NCI-H748 treated with DMSO at 0.1 percent for 48 hours (cell line): ENCODE measurements at places on chromosomes 2 and 18.
A peak's percentile ranks its signal among the peaks of the same experiment; 100 is the strongest.

GRCh38 chr2:241111440-241111805 lies 9.3 kb upstream of the MTERF4 start:
- DNase-seq, result no peak

DNA sequence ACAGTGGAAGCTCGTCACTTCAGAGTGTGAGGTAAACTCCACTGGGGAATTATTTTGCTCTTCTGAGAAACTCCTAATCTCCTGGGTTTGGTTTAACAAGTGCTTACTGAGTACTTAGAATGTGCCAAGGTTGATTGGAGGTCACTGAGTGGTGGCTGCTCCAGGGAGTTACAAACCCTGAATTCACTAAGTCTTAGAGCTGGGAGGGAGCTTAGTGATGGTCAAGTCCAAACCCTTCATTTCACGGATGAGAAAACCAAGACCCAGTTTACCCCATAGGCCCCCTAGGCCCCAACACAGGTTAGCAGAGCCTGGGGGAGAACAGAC lies 52.0 kb downstream of the SLC4A5 start:
- DNase-seq, result no peak

DNA sequence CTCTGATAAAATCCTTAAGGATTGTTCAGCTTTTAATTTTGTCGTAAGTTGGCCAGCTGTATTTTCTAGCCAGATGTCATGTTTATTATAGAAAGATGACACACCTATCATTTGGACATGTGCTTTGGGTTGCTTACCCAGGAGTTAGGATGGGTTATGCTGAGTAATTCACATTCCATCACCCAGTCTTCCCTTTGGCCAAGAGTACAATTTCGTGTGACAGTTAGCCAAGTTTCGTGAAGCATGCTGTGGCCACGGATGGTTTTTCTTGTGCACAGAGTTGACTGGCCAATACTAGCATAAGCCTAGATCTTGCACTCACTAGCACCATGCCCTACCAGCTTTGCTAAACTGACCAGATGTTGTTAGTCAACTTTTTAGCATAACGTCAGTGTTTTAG lies 5.8 kb downstream of the MAPRE3 start:
- DNase-seq, result no peak

DNA sequence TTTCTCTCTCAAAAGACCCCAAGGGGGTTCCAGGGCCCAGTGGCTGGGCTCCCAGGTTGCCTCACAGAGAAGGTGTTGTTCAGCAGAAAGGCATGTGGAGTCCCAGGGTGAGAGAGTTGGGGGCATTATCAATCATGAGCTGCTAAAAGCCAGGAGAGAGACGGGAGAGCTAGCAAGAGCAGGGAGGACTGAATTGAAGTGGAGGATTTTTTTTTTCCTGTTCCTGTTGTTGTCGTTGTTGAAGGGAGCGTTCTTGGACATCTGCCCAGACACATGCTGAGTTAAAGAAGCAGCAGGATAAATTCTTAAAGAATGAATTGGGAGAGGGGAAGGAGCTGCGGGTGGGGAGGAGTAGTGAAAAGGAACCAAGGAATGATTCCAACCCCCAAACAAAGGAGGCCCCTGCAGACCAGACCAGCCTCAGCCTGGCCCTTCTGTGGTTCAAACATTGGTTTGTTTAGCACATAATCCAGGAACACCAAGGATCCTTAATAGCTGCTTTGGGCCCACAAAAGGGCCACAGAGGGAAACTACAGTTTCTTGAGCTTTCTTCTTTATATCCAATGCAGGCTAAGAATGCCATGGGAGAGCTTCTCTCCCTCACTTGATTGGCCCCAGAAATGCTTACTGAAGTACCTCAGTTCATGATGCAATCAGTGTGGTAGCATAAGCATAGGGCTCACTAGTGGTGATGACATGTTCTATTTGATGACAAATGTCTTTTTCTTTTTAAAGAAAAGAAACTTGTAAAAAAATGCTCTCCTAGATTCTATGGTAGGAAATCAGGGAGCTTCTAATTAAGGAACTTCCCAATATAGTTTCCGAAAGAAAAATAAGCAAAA lies 146.0 kb downstream of the SETBP1 start:
- DNase-seq, result peak; percentile 31

GRCh38 chr2:10385501-10385900 lies 62.6 kb downstream of the ODC1 start:
- DNase-seq, result no peak

GRCh38 chr2:24774373-24774772 lies 18.8 kb downstream of the PTRHD1 start:
- DNase-seq, result no peak

DNA sequence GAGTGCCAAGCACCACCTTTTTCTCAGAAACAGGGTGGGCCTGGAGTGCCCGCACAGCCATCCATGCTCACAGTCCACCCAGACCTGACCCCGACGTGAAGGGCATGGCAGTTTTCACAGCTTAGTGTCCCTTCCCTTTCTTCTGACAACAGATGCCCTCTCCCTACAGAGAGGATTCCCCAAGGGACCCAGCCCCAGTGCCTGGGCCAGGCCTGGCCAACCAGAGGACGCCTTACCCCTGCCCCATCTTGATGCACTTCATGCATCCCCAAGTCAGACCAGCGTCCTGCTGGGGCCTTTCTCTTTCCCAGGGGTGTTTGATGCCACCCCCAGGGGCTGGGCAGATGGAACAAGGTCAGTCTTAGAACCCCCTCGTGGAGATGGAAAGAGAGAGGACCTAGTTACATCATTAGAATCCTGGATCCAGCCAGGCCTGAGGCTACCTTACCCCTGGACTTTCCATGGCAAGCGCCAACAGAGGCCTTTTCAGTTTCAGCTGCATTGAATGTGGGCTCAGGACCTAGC lies 3.8 kb downstream of the ANKMY1 start:
- no peak for DNase-seq

GRCh38 chr2:72695676-72696075 lies 130.2 kb downstream of the EXOC6B start:
- no peak for DNase-seq

DNA sequence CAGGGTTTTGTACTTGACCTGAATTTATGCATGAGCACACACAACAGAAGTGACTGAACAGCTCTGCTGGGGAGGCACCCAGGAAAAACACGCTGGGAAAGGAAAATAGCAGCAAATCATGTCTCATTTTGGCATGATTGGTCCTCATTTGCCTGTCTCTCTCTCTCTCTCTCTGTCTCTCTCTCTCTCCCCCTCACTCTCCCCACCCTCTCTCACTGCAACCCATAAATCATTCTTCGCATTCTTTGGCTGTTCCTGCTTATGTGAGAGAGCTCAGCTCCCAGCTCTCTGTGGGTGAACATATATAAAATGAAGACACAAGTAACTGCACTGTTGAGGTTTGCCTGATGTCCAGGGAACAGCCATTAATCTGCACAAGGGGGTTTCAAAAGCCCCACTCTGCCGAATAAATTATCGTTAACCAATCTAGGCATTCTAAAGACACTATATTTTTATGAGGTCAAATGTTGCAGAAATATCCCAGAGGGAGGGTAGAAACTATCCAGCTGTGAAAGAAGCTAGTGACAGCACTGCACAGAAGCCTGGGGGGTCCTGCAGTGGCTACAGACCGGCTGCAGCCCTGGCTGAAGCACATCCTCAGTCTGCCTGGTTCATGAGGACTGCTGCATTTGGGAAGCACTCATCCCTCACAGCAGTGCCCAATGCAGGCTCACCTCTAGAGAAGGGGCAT lies 260.3 kb downstream of the AFF3 start:
- peak; percentile 76 for DNase-seq

DNA sequence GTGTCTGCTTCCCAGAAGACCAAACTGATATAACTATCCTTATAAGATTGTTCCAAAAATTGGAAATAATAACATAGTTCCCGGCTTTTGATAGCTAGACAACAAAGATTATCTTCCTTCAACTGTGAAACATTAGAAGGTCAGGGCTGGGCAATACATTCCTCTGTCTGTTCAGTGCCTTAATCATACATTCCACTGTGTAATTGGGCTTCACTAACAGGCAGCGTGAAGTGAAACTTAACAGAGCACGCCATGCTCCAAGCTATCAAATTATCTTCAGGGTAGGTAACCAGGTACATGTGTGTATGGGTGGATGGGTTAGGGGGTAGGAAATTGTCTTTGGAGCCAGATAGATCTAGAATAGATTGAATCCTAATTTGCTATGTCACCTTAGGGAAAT lies 23.5 kb upstream of the ARL5A start:
- no peak for DNase-seq

- DNase-seq, result no peak
These were observed 59.1 kb downstream of the CMPK2 start for GRCh38 chr2:6806604-6807003.

- DNase-seq, result no peak
These were observed 63.0 kb upstream of the COX7A2L start for GRCh38 chr2:42424033-42424432.

GRCh38 chr18:29693334-29693733 lies 1349.2 kb downstream of the DSC3 start:
- no peak for DNase-seq

DNA sequence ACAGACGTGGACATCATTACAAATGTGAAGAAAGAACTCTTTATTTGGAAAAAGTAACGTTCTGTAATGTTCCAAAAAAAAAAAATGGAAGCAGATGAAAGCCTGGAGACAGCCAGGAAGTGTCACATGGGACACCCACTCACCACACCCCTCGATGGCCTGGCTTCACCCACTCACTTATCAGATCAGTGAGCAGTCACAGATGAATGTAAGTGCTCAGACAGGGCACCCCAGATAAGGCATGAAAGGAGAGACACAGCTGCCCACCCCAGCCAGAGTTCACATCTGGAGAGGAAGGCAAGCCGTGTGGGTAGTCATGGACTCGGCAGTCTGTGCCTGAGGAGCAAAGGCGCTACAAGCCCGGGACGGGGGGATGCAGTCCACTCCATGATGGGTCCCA lies 105.2 kb downstream of the SEPTIN10 start:
- no peak for DNase-seq

GRCh38 chr2:157327200-157327599 lies 1.6 kb upstream of the ERMN start:
- no peak for DNase-seq

- no peak for DNase-seq
These were observed 206.7 kb downstream of the HDAC4 start for GRCh38 chr2:239193925-239194677.

- no peak for DNase-seq
These were observed 678.3 kb upstream of the NRXN1 start for GRCh38 chr2:51710222-51710621.

- DNase-seq, result no peak
These were observed 310.1 kb upstream of the NCKAP5 start for GRCh38 chr2:133878326-133878725.

DNA sequence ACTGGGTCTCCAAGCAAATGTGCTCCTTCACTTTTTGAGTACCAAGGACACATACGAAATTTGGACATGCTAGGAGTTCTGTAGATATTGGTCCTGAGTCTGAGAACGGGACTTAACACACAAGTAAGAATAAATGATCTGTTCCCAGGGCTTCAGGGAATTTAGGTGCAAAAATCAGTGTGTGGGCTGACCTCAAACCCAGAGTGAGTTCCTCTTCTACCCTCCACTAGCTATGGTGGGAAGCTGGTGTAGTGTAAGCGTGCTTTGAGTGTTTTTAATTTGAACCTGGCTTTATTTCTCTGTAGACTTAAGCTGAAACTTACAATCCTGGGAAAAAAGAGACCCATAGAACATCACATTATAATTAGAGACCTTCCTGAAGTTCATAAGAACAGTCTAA lies 50.5 kb downstream of the MYO3B start:
- no peak for DNase-seq

GRCh38 chr18:70116949-70117348 lies 88.5 kb downstream of the RTTN start:
- no peak for DNase-seq

DNA sequence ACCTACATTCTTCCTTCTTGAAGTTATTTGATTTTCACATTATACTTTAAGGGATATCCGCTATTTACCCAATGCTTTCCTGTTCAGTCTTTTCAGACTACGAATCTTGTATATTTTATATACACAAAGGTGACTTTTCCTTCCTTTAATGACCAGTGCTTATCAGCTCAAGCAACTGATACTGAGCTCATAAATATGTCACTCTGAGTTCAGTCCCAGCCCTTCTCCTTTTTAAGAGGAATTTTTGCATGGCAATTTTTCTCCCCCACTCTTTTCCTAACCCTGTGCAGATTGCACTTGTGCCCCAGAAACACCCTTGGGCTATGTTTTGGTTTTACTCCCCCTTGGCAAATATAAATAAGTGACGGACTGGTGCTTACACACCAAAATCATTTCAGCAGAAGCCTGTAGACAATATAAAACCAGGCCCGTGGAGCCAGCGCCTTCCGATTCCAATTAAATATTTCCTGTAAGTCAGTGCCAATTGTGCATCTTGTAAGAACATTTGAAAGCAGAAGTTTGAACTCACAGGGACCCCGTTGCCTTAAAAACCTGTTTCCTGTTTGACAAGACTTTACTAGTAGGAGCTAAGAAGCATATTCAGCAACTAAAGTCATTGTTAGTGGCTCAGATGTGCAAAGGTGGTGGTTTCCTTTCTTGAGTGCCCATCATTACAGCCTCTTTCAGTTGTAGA lies 66.3 kb upstream of the GATA6 start:
- no peak for DNase-seq

- DNase-seq, result no peak
These were observed 38.7 kb upstream of the HAAO start for GRCh38 chr2:42830922-42831574.

DNA sequence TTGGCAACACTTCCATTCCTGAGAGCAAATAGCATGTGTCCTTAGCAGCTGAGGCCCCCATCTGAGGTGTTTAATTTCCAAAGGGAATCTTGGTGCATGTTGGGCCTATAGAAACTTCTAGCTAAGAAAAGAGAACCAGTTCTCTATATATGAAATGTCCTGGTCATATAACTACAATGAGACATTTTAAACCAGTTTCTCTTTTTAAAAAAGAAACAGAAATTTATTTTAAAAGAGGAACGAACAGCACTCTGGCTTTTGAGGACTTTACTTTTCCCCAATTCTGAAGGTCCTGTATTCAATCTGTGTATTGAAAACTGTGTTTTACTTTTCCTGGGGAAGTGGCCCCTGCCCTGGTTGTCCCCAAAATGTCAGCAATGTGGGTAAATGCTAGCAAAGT lies 309.5 kb upstream of the STON1 start:
- no peak for DNase-seq

DNA sequence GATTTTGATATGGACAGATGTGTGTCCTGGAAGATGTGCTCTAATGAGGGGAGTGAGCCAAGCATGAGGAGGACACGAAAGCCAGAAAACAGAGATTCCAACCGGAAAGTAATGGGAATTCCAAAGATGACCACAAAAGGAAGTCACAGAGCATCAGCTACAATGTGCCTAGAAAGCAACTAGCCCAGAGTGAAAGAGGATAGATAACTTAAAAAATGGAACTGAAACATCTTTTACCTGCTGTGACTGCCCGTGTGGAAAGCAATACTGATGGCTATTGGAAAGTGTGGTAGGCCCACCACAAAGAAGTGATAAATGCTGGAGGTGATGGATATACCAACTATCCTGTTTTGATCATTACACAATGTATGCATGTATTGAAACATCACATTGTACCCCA lies 21.6 kb downstream of the DNMT3A start:
- DNase-seq, result no peak

DNA sequence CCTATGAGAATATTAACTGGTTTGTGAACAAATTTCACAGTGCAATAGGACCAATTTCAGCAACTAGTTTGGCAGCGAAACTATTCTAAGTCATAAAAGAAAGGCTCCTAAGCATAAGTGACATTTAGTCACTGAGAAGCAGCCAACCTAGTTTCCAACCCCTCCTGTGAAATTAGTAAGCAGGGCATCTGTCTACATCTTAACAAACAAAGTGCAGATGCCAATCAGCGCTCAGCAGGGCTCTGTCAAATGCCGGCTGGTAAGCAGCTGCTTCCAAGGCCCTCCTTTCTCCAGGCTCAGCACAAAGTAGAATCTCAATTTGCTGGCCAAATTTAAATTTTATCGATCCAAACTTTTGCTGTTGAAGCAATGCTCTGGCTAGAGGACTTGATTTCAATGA lies 124.7 kb downstream of the ICOS start:
- no peak for DNase-seq
